ENCODE measurements at places on chromosomes 13 and 19. TPM values are rescaled to one million over a fixed set of nuclear protein-coding genes. Genes with fewer than 3 reads are reported as not detected.

The NLRP4 gene
- not detected for total RNA-seq

The DUXA gene
- not detected for total RNA-seq

The TRPC4 gene
- total RNA-seq = 2.3 TPM

The FUT6 gene
- total RNA-seq = not detected

The ZNF730 gene
- total RNA-seq = 0.29 TPM

The OR4F17 gene
- not detected for total RNA-seq

The ERCC2 gene
- total RNA-seq = 32.9 TPM

The PSG11 gene
- total RNA-seq = not detected

The ADPRHL1 gene
- total RNA-seq = 21.4 TPM

The RHPN2 gene
- total RNA-seq = 92.1 TPM

The ADGRE3 gene
- total RNA-seq = not detected

The LILRA2 gene
- total RNA-seq = not detected

The CEACAM16 gene
- not detected for total RNA-seq

The IFNL1 gene
- not detected for total RNA-seq

The CGB3 gene
- total RNA-seq = not detected

The SYNGR4 gene
- total RNA-seq = 0.20 TPM

The OR7D2 gene
- not detected for total RNA-seq

The ZNF429 gene
- 9.5 TPM for total RNA-seq

The DLL3 gene
- 11.8 TPM for total RNA-seq

The PROZ gene
- not detected for total RNA-seq

The NLRP7 gene
- total RNA-seq = not detected

The SOHLH2 gene
- 0.12 TPM for total RNA-seq
